Activated T-helper 2 cell treated with anti-CD3 and anti-CD28 coated beads, Interferon-gamma antibody, Interleukin-2, Interleukin-4, amounts not matched to agents 10 μg/mL and 5 μg/mL and 100 μg/mL, durations not matched to agents 14 hours and 24 hours and 36 hours (primary cell): ENCODE measurements at places on chromosomes 12 and 14. TPM values are rescaled to one million over a fixed set of nuclear protein-coding genes. Genes with fewer than 3 reads are reported as not detected.
A peak's percentile ranks its signal among the peaks of the same experiment; 100 is the strongest.

DNA sequence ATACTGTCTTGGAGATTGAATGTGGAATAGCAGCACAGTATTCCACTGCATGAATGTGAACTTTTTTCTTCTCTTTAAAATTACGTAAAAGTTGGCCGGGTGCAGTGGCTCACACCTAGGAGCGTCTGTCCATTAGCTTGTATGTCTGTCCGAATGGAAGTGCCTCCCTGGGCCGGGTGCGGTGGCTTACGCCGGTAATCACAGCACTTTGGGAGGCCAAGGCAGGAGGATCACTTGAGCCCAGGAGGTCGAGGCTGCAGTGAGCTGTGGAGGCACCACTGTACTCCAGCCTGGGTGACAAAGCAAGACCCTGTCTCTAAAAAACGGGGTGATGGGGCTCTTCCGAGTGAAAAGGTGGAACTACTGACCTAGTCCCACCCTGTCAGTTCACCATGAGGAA is 22.6 kb upstream of the VSX2 start:
- no peak for DNase-seq

- no peak for DNase-seq
These were observed 78.8 kb upstream of the NAV3 start for GRCh38 chr12:77751939-77752338.

Gene GCN1
- total RNA-seq, result 165 and 176 TPM in 2 replicates

- DNase-seq, result peak; percentile 43
These were observed 19.6 kb downstream of the POMT2 start for GRCh38 chr14:77301103-77301502.

DNA sequence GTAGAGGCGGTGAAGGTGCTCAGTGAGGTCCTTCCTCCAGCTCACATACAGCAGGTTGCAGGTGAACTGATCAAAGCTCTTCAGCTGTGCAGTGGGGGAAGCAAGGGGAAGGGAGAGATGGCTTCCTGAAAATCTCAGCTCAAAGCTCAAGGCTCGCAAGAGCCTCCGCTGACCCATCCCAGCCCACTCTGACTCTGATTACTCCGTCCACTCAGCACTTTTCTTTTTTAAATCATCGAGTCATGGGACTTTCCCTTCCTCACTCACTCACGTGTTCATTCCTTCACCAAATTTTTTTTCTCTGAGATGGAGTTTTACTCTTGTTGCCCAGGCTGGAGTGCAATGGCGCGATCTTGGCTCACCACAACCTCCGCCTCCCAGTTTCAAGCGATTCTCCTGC is 4.7 kb downstream of the ABCD4 start:
- DNase-seq, result no peak

Gene MUCL1
- 0.51 TPM in 1 of 2 replicates, not detected in the other for total RNA-seq

Gene TSPAN19
- total RNA-seq, result not detected in 2 replicates

DNA sequence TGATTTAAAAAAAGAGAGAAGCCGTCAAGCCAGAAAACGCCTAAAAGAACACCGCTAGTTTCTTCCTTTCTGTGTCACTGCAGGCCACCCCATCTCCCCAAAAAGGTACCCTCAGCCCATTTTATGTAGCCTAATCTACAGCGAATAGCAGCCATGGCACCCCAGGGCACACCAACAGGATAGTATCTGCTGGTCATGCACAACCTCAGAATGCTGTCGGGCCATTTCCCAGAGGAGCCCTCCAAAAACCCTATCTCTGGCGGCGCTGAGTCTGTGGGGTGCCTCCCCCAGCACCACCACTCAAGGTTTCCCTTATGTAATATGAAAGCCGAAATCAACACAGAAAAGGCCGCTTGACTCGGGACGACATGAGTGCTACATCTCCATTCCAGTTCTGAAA is 98.9 kb downstream of the BCL11B start:
- peak; percentile 6 for DNase-seq

Gene PLEKHG7
- not detected in 2 replicates for total RNA-seq
